Breast epithelium (tissue), 4 donors: ENCODE measurements at places on chromosomes 16 and 17. TPM values are rescaled to one million over a fixed set of nuclear protein-coding genes. Genes with fewer than 3 reads are reported as not detected.
A peak's percentile ranks its signal among the peaks of the same experiment; 100 is the strongest.

RNF43 gene
- total RNA-seq: 8.5 TPM

C16orf96 gene
- not detected for total RNA-seq

ZSCAN10 gene
- total RNA-seq: not detected

DNAH2 gene
- 1.5 TPM for total RNA-seq

OSGIN1 gene
- total RNA-seq: 3.5 TPM

CCDC200 gene
- total RNA-seq: not detected

DNA sequence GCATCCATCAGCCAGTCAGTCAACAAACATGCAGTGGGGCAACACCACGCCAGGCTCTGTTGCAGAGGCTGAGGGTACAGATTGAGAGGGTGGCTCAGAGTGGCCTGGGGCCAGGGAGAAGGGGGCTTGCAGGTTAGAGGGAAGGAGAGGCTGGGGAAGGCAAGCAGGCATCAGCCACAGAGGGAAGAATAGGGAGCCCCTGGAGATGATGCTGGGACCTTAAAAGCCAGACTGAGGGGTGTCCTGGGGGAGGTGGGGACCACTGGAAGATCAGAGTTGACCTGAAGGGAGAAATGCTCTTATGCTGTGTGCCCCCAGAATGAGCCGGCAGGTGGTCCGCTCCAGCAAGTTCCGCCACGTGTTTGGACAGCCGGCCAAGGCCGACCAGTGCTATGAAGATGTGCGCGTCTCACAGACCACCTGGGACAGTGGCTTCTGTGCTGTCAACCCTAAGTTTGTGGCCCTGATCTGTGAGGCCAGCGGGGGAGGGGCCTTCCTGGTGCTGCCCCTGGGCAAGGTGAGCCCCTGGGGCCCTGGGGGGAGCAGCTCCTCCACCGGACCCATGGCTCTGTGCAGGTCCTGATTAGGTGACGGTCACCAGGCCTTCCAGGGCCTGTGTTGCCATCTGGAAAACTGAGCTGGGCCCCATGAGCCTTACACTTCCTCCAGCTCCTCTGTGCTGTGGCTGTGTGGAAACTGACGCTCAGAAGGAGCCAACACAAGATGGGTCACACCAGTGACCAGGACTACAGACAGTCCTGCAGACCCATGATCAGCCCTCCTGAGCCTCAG is 1.7 kb downstream of the CORO1A start:
- H3K27me3 ChIP-seq: no peaks in the 10 kb centered on the region
- no peaks in the 10 kb centered on the region for H3K4me1 ChIP-seq
- H3K27ac ChIP-seq: peak overlapping the region; percentile 25
- DNase-seq: no peak
- H3K4me3 ChIP-seq: peak overlapping the region; percentile 66

- H3K4me3 ChIP-seq: no peak overlapping the region
- H3K4me1 ChIP-seq: no peaks in the 10 kb centered on the region
- no peak overlapping the region for H3K27ac ChIP-seq
- peaks cover 4% of the 10 kb centered on the region for H3K36me3 ChIP-seq
Measured at GRCh38 chr17:56886288-56886731, 27.5 kb downstream of the TRIM25 start.

DNA sequence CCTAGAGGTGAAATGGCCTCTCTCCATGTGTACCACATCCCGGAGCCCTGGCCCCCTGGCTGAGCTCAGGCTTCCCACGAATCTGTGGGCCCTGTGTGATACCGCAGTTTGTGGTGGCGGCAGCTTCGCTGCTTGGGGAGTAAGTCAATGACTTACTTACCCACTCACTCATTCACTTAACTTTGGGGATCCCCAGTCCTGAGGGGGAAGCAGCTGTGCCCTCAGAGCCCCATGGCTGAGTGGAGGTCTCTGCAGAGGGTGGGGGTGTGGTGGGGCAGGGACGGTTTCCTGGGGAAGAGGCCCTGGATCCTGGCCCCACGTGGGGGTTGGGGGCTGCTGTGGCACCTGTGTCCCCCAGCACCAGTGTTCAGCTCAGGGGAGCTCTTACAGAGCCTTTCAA is 13.2 kb downstream of the KCNJ12 start:
- no peak overlapping the region for H3K27ac ChIP-seq
- DNase-seq: no peak
- H3K4me1 ChIP-seq: no peaks in the 10 kb centered on the region
- H3K36me3 ChIP-seq: no peaks in the 10 kb centered on the region
- H3K27me3 ChIP-seq: no peaks in the 10 kb centered on the region
- no peak overlapping the region for H3K4me3 ChIP-seq

DNA sequence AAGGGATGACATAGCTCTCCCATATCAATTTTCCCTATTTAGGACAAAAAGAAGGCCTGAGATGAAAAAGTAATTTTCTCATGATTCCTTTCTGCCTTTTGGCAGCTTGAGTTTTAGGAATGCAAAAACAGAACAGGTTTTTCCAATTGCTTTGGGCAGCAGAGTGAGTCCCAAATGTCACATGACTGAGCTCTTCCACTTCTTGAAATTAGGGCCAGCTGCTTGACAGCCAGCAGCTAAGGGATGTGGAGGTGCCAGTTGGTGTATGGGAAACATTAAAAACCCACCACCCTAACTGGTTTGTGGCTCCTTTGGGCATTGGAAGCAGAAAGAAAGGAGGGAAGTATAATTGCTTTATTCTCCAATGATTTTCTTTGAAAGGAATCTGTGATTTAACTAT is 133.8 kb upstream of the FAM20A start:
- H3K4me3 ChIP-seq: no peak overlapping the region
- H3K4me1 ChIP-seq: no peaks in the 10 kb centered on the region
- no peak for DNase-seq
- peak overlapping the region; percentile 69 for H3K27ac ChIP-seq

- H3K27ac ChIP-seq: peak overlapping the region; percentile 92
- no peaks in the 10 kb centered on the region for H3K27me3 ChIP-seq
- peak overlapping the region; percentile 86 for H3K4me3 ChIP-seq
- DNase-seq: no peak
Measured at GRCh38 chr17:1109606-1110540, 69.9 kb downstream of the ABR start.

- no peaks in the 10 kb centered on the region for H3K4me1 ChIP-seq
- no peak overlapping the region for H3K4me3 ChIP-seq
- no peaks in the 10 kb centered on the region for H3K36me3 ChIP-seq
- H3K27ac ChIP-seq: no peak overlapping the region
- no peak for DNase-seq
Measured at GRCh38 chr17:58100506-58100905, 17.3 kb downstream of the DYNLL2 start.

- no peak for DNase-seq
- no peaks in the 10 kb centered on the region for H3K27me3 ChIP-seq
- no peaks in the 10 kb centered on the region for H3K4me1 ChIP-seq
- no peaks in the 10 kb centered on the region for H3K36me3 ChIP-seq
Measured at GRCh38 chr17:75345514-75346167, 56.4 kb upstream of the SLC25A19 start.

- no peaks in the 10 kb centered on the region for H3K27me3 ChIP-seq
- DNase-seq: no peak
- H3K4me3 ChIP-seq: no peak overlapping the region
- H3K4me1 ChIP-seq: no peaks in the 10 kb centered on the region
- H3K36me3 ChIP-seq: no peaks in the 10 kb centered on the region
Measured at GRCh38 chr16:20911361-20911760, 10.8 kb downstream of the LYRM1 start.

DNA sequence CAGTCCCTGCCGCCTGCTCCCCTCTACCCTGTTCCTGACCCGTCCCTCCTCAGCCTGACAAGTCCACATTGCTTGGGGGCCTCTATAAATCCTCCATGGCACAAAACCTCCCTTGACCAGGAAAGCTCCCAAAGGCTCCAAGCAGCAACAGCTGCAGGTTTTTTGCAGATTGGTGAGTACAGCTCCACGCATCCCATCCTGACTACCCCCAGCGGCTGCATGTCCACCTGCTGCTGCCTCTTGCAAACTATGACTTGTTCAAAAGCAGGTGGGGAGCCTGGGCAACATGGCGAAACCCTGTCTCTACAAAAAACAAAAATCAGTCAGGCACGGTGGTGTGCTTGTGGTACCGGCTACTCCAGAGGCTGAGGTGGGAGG is 122.8 kb downstream of the ANKRD11 start:
- H3K4me1 ChIP-seq: no peaks in the 10 kb centered on the region
- H3K4me3 ChIP-seq: no peak overlapping the region
- H3K27me3 ChIP-seq: no peaks in the 10 kb centered on the region
- H3K27ac ChIP-seq: no peak overlapping the region
